ENCODE measurements at places on chromosomes 7 and 10.
A peak's percentile ranks its signal among the peaks of the same experiment; 100 is the strongest.

DNA sequence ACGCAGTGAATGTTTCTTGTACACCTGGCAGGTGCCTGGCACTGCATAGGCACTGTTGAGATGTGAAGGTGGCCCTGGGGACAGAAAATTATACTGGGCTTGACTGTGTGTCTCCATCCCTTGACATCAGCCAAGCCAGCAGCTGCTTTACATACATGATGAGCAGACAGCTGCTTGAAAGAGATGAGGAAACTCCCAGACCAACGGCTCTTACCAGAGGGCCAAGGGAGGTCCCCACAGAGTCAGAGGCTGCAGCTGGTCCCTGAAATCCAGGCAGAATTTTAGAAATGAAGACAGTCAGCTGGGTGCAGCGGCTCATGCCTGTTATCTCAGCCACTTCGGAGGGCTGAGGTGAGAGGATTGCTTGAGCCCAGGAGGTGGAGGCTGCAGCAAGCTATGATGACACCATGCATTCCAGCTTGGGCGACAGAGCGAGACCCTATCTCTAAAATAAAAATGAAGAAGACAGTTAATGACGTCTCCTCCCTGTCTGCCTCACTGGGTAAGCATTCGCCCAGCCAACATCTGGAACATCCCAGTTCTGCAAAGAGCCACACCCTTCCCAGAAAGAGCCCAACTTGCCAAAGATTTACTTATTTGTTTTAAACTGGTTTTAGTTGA, 17.6 kb downstream of the LIMK1 start:
- DNase-seq: no peak

GRCh38 chr10:35949811-35950211, 307.7 kb upstream of the FZD8 start:
- DNase-seq: no peak

DNA sequence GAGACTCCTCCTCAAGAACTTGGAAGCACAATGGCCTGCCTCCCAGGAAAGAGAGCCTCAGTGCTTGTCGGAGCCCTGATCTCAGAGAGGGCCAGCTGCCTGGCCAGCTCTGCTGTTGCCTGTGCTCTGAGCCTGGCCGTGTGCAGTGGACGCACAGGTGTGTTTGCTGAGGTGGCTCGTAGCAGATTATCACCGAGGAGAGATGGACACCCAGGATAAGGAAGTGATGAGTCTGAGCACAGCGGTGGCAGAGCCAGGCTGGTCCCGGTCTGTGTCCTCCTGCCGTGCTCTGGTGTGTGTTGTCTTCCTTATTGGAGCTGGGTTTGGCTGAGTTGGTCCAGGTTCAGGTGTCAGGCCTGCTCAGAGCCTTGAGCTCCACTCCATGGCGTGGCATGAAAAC, 208.5 kb downstream of the EBF3 start:
- DNase-seq: peak; percentile 7

DNA sequence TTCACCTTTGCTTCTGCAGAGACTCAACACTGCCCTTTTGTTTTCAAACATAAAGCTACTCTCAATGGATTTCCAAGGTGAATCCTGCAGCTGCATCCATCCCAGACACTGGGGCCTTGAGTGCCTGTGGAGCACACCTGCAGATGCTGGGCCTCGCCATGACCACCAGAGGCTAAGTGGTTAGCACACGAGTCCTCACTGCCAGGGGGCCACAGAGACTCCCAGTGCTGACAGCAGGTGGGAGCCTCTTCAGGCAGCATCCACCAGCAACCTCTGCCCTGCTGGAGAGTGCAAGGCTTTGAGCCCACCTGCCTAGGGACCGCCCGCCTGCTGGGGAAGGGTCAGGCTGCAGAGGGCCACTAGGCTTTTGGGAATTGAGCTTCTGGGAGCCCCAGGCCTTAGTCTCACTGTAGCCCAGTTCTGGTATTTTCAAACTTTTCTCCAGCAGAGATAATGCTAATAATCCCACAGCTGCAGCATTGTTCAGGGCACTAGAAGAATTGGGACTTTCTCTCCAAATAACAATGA, 9.4 kb upstream of the HPS1 start:
- DNase-seq: no peak

- no peak for DNase-seq
Observed at GRCh38 chr10:124340033-124340760, 78.5 kb downstream of the OAT start.

GRCh38 chr7:24576171-24577025, 3.1 kb downstream of the PALS2 start:
- DNase-seq: no peak

DNA sequence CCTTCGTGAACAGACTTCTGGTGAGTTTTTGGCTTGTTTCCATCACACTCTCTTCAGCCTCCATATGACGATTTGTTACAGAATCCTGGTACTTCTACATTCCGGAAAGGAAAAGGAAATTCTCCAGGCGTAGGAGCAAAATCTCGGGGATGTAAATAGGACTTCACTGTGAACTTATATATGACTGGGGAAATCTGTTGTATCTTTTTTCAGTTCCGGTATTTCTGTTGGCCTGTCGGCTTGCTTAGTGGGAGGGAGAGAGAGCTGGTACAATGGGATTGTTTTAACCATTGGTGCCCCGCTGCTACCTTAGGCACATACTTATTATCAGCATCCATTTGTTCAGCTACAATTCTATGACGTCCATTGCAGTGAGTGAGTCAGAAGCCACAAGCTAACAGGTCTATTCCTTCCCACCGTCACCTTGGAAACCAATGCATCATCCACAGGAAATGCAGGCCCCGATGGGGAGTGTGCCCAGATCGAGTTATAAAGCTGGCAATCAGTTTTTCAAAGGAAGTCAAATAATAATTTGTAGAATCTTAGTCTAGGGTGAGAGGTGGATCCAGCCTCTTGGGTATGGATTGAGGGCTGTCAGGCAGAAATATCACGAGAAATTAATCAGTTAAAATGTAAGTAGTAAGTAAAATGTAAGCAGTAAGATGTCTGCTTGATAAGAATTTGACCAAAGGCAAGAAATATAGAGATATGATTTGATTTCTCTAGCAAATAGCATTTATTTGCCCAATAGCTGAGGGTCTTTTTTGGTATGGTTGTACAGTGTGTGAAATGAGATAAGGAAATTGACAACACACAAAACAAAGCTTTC, 92.0 kb upstream of the MKLN1 start:
- DNase-seq: peak; percentile 46

DNA sequence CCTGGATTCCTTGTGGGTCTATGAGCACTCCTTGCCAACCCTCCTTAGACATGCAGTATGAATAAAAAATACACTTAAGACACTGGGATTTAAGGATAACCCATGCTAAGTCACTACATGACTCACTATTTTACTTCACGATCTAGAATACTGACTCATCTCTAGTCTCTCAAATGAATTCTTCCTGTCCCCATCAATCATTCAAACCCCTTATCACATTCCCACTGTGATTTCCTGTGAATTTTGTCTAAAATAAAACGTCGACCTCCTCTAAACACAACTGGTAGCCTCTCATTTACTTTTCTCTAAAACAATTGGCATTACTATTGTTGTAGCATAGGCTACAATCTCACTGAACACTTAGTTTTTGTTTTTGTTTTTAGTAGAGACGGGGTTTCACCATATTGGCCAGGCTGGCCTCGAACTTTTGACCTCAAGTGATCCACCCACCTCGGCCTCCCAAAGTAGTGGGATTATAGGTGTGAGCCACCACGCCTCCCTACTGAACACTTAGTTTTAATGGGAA, 3.9 kb upstream of the IQUB start:
- DNase-seq: no peak

- no peak for DNase-seq
Observed at GRCh38 chr10:36185097-36185496, 543.0 kb upstream of the FZD8 start.

DNA sequence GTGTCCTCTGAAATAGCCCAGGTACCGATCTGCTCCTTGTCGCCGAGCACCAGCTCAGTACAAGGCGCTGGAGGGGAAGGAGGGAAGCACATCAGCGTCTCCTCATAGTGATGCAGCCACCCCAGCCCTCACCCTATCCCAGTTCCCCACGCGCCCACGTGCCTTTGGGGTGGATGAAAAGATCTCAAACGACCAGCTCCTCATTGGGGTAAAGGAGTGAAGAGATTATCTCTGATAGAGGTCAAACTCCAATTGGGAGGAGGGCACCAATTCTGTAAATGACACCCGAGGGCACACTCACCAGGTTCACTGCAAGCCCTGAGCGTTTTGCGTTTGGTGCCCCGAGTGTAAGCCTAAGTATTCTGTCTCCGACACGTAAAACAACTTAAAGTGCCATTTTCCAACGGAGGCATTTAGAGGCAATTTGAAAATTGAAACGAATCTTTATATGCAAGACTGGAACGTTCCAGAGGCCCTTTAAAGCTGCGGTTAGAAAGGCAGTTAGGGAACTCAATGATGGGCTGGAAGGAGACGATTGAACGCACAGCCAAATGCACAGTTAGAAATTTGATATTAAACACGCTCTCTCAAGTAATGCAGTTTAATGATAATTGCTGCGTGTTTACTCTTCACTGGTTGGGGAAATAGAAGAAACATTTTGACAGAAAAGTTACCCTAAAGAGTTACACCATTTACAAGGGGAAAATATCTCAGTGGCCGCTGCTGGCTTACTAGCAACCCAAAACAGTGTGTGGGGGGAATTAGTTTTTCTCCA, 8.9 kb upstream of the EMX2 start:
- DNase-seq: no peak

DNA sequence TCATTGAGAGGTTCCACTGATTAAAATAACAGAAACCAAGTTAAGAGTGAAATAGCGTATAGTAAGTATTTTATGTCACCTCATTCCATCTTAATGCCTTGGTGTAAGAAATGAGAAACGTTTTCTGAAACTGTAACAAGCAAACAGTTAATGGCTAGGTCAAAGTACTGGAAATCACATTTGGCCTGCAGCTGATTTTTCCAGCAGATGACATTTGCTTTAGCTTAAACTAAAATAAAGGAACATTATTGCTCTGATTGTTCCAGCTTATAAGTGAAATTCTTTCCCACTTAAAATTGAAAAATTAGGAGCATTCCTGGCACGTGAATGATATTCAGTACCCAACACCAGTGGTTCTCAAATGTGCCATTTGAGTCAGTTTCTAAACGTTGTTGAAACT, 213.6 kb upstream of the DPP6 start:
- DNase-seq: no peak

GRCh38 chr7:107332488-107333269, 137.2 kb upstream of the GPR22 start:
- DNase-seq: no peak

GRCh38 chr7:111159426-111159825, 68.5 kb downstream of the LRRN3 start:
- no peak for DNase-seq

DNA sequence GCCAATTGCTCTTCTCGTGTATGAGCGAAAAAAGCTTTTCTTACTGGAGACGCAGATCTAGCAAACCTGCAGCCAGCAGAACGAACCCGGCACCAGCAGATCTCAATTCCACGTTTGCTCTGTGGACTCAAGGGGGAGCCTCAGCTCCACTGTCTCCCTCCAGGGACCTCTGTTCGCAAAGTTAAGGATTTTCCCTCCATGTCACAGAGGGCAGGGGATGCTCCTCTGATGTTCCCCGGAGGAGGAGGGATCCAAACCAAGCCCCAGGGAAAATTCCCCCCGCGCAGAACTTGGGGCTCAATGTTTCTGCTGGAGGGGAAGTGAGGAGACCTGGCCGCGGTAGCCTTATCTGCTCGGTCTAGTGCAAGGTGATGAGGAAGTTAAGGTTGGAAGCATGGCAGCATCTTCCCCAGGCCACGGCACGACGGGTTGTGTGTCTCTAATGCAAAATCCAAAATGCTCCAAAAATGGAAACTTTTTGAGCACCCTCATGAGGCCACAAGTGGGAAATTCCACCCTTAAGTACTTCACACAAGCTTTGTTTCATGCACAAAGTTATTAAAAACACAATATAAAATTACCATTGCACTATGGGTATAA, 9.0 kb downstream of the IQCE start:
- DNase-seq: peak; percentile 70

DNA sequence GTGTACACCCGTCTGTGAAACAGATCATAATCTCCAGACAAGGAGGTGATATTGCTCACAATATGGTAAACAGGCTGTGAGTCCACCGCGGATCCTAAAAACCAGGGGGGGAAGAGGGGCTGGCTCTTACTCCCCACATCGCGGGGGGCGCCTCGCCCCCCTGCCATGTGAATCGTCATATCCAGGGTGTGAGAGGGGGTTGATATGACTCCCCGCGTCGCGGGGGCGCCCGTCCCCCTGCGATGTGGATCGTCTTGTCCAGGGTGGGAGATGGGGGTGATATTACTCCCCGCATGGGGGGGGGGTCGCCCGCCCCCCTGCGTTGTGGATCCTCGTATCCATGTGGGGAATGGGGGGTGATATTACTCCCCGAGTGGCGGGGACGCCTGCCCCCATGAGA, 30.9 kb downstream of the OCM2 start:
- no peak for DNase-seq

- DNase-seq: no peak
Observed at GRCh38 chr7:143104759-143105158, 27.1 kb upstream of the PIP start.

- DNase-seq: no peak
Observed at GRCh38 chr7:131489196-131489595, 67.2 kb downstream of the PODXL start.

- peak; percentile 64 for DNase-seq
Observed at GRCh38 chr10:130179640-130180039, 43.4 kb downstream of the GLRX3 start.

- no peak for DNase-seq
Observed at GRCh38 chr7:1733206-1733907, 63.3 kb downstream of the ELFN1 start.

DNA sequence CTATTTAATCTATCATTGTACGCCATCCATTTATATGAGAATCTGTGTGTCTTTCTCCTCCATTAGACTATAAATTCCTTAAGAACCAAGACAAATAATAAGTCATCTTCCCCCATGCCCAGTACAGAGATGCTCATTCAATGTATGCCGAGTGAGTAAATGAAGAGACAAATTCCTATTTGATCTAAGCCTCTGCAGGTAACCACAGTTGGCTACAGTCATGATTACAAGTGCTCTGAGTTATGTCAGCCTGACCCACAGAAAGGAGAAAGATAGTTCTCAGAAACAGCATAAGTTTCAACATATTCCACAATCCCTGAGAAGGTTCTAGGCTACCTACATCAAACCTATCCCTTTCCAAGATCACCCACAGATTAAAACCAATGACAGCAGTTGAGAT, 46.1 kb downstream of the MPP7 start:
- no peak for DNase-seq

DNA sequence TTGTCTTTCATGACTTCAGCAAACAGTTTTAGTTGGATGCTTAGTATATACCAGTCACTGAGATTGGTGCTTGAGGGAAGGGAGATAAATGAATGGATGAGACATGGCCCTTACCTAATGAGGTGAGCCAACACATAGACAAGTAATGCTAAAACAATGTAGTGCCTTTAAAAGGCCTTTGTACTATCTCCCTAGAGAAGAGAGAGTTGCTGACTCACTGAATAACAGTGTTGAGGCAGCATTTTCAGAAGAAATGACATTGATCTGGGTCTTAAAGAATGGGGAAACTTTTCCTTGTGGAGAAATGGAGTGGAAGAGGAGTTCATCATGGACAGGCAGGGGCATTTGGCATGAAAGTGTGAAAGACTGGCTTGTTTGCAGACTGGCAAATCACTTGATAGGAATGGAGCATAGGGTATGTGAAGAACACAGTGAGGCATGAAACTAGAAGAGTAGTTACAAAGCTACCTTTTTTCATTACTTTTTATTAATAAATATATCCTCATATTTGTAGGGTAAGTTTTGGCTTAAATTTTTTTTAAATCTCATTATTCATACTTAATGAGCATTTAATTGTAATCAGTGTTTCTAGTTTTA, 91.2 kb downstream of the KAT6B start:
- no peak for DNase-seq

- no peak for DNase-seq
Observed at GRCh38 chr7:87552351-87552900, 48.3 kb downstream of the ABCB1 start.

- no peak for DNase-seq
Observed at GRCh38 chr7:98892609-98893008, 14.3 kb downstream of the TRRAP start.
